ENCODE measurements at places on chromosomes 3 and 15.

- DNase-seq = no peak
Observed at GRCh38 chr3:151919030-151919328, 45.5 kb downstream of the SUCNR1 start.

DNA sequence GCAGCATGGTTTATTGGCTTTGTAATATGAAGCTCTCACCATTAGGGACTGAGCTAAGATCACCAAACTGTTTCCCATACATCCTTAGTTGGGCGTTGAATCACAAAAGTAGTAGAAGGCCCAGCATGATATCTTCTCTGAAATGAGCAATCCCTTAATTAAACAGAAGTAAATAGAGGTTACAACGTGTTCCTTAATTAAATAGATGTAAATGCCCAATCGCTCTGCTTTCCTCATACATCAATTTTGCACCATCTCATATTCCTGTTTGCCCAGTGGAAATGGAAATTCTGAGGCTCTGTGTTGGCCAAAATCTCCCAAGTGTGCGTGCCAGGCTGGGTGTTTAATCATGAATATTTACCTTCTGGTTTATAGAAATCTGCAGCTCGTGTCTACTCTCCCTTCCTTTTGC is 107.4 kb upstream of the FOXB1 start:
- no peak for DNase-seq

GRCh38 chr3:33957176-33957575 is 158.7 kb downstream of the PDCD6IP start:
- DNase-seq = no peak

GRCh38 chr3:156483961-156484787 is 70.7 kb downstream of the SSR3 start:
- DNase-seq = no peak

DNA sequence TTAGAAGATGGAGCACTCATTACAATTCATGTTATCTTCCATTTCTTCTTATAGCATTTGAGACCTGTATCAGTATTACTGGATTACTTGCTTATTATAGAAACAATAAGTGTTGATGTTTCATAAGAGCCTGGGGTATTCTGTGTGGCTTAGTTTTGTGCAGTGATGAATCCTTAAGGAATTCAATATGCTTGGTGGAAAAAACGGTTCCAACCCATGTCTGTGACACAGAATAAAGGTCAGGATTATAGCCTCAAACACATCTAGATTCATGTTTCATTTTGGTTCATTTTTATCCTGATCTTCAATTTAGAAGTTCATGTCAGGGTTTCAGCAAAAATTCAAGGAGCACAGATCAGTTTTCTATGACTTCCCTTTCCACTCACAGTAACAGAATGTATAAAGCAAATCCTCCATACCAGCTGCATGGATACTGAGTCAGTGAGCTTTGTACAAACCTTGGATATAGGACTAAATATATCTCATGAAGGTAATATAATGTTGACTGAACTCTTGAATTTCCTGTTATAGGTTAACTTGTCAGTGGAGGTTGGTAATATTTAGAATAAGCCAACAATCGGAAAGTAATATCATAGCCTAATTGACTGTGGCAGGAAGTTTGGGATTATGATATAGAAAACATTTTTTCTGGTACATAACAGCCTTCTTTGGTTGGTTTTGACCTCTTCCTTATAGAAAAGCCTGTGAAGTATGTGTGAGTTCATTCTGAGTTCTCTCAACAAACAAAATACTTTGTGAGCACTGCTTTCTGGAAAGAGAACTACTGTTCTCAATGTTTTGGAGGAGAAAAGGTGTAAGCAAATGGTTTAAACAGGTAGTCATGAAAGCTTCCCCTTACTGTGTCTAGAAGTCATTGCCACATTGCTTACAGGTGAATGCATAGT is 218.2 kb upstream of the TPM1 start:
- DNase-seq = no peak

DNA sequence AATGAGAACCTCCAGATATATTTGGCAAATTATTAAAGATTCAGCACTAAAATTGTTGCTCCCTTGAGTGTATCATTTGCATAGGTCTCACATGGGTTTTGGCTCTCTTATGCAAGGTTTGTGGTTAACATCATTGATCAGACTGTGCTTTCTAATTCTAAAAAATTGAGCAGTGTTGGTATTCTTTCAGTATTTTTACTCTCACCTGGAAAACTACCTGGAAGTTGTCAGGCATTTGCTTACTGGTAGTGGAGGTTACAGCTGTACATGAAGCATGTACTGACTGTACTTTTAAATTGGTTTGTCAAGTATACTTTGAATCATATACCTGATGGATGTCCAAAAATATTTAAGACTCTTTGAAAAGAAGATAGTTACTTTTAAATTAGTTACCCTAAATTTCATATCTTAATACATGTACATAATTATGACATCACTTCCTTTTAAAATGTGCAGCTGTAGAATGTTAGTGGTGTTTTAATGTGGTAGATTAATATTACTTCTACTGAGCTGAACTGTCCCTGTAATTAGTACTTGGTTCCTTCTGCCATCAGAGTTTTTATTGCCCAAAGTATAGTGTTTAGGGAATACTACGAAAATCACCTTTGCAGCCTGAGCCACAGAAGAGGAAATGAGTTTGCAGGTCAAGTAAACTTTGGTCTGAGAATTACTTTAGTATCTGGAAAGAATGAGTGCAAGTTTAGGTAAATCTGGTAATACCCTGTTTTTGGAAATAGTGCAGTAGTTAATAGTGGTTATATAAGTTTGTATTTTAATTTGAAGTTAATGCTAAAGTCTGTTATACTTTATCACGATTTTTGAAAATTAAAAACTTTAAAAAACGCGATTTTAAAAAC is 2.8 kb downstream of the CHD2 start:
- no peak for DNase-seq

DNA sequence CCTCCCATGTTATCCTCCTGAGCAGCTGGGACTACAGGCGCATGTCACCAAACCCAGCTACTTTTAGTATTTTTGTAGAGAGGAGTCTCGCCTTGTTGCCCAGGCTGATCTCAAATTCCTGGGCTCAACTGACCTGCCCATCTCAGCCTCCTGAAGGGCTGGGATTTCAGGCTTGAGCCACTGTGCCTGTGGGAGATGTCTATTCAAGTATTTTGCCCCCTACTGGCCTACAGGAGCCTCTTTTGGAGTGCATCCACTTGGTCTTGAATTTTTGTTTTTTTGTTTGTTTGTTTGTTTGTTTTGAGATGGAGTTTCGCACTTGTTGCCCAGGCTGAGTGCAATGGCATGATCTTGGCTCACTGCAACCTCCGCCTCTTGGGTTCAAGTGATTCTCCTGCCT is 3.2 kb upstream of the DHX30 start:
- no peak for DNase-seq

DNA sequence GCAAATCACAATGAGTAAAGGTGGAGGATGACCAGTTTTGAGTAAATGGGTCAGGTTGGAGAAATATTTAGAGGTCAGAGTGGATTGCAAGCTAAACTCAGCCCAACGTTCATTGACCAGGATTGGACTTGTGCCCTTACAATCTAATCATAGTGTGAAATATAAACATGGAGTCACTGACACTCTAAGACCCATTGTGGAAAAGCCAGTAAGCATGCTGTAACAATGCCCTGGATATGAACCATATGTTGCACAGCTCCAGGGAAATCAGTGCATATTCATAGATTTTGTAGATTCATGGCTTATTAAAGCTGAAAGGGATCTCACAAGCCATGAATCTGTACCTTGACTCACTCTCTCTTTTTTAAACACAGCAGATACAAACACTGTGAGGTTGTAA is 660.2 kb upstream of the LMCD1 start:
- no peak for DNase-seq
